ENCODE measurements at places on chromosomes 1 and 21.

- no peak for DNase-seq
Measured at GRCh38 chr21:46416551-46416950, 42.1 kb upstream of the DIP2A start.

DNA sequence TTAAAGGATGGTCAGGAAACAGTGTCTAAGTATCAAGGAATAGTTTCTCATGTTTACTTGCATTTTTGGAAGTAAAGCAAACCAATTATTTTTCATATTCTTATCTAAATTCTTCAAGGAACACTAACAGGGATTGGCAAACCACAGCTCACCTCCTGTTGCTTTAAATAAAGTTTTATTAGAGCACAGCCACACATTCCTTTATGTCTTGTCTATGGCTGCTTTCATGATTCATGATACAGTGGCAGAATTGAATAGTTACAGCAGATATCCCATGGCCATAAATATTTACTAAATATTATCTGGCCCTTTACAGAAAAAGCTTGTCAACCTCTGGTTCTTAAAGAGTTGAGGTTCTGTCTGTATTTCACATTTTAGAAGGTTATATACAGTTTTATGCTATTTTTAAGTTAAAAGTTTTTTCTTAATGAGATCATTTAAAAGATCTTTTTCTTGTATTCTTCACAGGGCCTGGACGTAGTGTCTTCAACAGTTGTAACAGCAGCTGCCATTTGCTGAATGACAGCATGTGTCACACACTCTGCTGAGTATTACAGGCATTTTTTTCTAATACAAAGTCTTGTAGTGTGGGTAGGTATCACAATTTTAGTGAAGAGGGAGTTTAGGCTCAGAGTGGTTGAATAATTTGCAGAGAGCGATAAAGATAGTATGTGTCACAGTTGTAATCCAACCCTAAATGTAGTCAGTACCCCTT lies 2.6 kb downstream of the ZNF691 start:
- DNase-seq = peak; percentile 30

GRCh38 chr1:200708769-200709168 lies 29.9 kb upstream of the CAMSAP2 start:
- DNase-seq = no peak

GRCh38 chr21:41282412-41282811 lies 34.2 kb upstream of the FAM3B start:
- DNase-seq = no peak

GRCh38 chr1:11384170-11384554 lies 94.8 kb upstream of the DISP3 start:
- no peak for DNase-seq

- DNase-seq = no peak
Measured at GRCh38 chr1:111490220-111490619, 13.2 kb downstream of the ADORA3 start.

DNA sequence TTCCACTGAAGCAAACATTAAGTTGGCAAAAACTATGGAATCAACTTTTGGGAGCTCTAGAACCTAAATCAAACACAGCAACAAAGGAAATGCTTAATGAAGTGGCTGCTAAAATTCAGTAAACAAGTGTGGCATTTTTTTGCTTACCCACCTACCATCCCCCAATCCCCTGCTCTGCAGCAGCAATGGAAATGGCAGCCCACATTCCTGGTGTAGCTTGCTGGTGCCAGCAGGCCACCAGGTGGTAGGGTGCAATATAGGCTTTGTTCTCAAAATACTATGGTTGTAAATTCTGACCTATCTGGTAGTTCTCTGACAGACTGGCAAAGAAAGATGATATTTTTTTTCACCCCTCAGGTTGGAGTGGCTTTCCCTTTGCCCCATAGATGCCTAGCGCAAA lies 42.8 kb downstream of the SHCBP1L start:
- DNase-seq = no peak

DNA sequence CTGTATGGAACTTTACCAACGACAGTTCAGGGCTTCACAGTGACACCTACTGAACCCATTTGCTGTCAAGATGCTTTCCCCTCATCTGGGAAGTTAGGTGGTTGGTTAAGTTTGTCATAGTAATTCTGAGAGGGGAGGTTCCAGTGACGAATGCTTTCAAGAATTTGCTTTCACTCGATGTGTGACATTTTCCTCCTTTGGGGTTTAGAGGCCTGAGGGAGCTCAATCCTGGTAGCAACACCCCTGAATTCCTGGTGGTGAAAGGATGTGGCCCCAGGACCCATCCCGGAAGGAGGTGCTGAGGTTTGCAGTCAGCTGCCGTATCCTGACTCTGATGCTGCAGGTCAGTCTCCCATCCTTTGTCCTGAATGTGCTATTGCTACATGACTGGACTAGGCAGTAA lies 2.8 kb downstream of the PIGV start:
- DNase-seq = no peak

DNA sequence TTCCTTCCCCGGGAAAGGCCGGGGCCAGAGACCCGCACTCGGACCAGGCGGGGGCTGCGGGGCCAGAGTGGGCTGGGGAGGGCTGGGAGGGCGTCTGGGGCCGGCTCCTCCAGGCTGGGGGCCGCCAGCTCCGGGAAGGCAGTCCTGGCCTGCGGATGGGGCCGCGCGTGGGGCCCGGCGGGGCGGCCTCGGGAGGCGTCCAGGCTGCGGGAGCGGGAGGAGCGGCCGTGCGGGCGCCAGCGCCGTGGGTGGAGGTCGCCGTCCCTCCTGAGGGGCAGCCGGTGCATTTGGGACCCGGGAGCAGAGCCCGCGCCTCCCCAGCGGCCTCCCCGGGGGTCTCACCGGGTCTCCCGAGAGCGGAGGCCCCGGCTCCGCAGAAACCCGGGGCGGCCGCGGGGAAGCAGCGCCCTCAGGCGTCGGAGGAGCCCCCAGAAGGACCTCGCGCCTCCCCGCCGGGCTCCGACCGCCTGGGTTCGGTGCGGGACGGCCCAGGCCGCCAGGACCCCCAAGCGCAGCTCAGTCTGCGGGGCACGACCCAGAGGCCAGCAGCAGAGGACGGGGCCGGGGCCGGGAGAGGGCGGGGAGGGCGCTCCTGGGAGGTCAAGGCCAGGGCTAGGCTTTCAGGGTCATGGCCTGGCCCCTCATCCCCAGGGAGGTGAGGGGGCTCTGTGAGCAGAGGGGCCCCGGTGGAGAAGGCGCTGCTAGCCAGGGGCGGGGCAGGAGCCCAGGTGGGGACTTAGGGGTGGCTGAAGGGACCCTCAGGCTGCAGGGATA lies 7.2 kb upstream of the SLX9 start:
- DNase-seq = no peak
